GM12878 (cell line): ENCODE measurements at places on chromosomes 12 and 14.

- no peak for DNase-seq
Observed at GRCh38 chr12:109440851-109441490, 36.1 kb downstream of the KCTD10 start.

GRCh38 chr14:68983191-68983590 is 4.1 kb upstream of the ACTN1 start:
- no peak for DNase-seq

DNA sequence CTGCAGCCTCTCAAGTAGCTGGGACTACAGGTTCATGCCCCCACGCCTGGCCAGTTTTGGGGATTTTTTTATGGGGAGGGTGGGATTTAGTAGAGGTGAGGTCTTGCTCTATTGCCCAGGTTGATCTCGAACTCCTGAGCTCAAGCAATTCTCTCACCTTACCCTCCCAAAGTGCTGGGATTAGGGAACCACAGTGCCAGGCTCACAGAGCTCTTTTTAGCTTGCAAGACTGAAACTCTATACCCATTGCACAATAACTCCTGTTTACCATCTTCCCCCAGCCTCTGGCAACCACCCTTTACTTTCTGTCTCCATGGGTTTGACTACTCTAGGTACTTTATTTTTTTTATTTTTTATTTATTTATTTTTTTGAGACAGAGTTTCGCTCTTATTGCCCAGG is 25.7 kb upstream of the CDK17 start:
- DNase-seq: no peak

DNA sequence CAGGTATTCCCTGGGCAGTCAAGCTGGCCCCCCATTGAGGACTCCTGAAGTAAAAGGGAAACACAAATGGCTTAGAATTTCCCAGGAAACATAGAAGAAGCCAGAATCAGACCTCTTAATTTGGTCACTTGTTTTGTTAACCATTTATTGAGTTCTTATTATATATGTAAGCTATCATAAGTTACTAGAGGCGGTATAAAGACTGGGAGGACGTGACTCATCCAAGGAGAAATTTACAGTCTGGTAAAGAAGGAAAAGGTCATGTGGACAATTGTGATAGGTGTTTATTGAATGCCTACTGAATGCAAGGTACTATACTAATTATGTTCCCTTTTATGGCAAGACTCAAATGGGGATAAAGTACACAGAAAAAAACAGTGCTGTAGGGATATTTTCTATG is 146.7 kb downstream of the DYRK2 start:
- no peak for DNase-seq

- no peak for DNase-seq
Observed at GRCh38 chr14:94548999-94549985, 11.9 kb upstream of the SERPINA4 start.

GRCh38 chr14:97538749-97539410 is 741.7 kb downstream of the VRK1 start:
- DNase-seq: no peak

DNA sequence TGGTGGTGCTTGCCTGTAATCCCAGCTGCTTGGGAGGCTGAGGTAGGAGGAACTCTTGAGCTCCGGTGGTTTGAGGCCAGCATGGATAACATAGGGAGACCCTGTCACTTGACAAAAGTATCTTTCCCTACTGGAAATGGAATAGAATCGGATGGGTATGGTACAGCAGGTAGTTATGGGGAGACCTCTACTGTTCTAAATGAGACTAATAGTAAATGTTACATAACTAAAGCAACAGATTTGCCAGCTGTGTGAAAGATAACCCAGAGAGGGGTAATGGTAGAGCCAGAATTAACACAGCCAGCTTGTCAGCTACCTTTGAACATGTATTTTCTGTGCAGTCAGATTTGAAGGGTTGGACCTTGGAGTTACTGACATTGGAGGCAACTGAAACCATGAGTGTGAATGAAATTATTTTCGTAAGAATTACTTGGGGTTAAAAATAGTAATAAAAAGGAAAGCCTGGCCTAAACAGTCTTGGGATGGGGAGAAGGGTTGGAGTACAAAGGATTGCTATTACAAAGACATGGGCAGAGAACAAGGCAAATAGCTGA is 21.7 kb upstream of the NUP107 start:
- no peak for DNase-seq

- no peak for DNase-seq
Observed at GRCh38 chr12:109768901-109769670, 55.5 kb downstream of the FAM222A start.

DNA sequence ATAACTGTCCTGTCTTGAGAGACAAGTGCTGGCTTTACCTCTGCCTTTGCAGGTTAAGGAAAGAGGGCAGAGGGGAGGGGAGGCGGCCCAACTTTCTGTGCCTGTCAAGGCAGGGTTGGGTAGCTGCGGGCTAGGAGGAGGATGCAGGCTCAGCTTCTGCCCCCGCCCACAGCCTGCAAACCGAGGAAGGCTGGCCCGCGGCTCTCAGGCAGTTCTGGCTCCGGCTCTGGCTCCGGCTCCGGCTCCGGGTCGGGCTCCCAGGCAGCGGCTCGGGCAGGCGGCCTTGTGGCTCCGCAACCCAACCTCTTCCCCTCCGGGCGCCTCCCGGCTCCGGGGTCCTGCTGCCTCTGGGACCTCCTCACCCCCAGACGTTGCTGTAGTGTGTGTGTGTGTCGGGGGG is 92.9 kb downstream of the TMEM30B start:
- no peak for DNase-seq

DNA sequence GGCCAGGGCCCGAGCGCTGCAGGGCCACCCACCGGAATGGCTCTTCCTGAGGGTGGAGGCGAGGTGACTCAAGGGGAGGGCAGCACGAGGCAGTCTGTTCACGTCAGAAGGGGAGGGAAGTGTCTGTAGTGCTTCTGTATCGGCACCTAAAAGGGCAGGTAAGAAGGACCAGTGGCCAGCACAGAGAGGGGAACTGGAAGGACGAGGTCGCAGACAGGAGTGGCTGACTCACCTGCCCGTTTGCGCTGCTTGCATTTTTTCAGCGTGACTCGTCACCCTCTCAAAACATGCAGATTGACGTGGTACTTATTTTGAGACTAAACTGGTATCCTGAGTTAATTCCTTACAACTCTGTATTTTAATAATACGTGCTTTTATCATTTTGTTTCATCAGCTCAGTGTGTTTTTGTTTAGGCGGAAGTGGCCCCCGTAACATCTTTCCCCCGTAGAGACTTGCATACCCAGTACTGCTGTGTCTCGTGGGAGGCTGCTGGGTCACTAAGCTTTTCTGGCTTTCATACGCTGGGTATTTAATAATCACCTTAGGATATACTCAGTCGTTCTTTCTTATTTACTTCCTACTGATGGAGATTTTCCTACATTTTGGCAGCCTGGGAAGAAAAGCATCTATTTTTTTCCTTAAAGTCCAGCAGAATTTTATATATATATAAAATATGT is 26.4 kb downstream of the SFSWAP start:
- no peak for DNase-seq

GRCh38 chr14:69904246-69904645 is 25.0 kb downstream of the SMOC1 start:
- no peak for DNase-seq

DNA sequence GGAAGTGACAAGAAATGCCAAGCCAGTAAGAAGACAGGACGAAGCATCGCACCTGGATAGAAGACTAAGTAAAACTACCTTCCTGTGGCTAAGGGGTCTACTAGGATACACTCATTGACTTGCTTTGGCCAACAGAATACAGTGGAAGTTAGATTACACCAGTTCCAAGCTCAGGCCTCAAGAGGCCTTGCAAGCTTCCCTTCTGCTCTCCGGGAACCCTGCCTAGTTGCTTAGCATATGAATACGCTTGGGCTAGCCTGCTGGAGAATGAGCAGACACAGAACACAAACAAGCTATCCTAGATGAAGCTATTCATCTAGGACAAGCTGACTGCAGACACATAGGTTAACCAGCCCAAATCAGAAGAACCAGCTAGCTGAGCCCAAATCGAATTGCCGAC is 97.0 kb downstream of the DPF3 start:
- no peak for DNase-seq

DNA sequence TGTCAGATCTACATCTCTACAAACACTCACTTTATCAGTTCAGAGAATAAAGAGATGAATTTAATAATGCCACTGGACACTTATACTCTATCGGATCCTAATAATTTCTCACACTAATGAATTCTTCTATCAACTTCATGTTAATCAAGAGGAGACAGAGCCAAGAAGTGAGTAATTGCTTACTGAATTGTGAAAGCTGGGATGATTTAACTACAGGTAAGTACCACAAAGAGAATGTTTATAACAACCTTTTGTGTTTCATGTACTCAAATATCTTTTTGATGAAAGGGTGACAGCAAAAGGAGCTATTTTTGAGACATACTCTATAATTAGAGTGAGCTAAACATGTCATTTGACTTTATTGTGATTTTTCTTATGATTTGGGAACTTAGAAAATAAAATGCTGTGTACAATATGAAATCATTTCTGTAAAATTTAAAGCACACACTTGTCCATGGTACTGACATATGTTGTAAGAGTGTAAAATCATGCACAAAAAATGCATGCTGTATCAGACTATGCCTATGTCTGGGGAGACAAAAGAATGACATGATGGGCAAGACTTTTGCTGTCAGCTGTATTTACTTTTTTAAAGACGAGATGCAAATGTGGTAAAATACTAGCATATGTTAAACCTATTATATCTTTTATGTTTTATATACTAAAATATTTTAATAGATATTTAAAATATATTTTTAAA is 361.2 kb downstream of the CCER1 start:
- no peak for DNase-seq

- no peak for DNase-seq
Observed at GRCh38 chr14:68902357-68902756, 76.7 kb downstream of the ACTN1 start.

- no peak for DNase-seq
Observed at GRCh38 chr12:52622349-52622748, 4.0 kb upstream of the KRT73 start.

GRCh38 chr12:41983856-41984255 is 160.8 kb downstream of the GXYLT1 start:
- DNase-seq: no peak

GRCh38 chr12:109539508-109539907 is 33.8 kb downstream of the MMAB start:
- DNase-seq: no peak

DNA sequence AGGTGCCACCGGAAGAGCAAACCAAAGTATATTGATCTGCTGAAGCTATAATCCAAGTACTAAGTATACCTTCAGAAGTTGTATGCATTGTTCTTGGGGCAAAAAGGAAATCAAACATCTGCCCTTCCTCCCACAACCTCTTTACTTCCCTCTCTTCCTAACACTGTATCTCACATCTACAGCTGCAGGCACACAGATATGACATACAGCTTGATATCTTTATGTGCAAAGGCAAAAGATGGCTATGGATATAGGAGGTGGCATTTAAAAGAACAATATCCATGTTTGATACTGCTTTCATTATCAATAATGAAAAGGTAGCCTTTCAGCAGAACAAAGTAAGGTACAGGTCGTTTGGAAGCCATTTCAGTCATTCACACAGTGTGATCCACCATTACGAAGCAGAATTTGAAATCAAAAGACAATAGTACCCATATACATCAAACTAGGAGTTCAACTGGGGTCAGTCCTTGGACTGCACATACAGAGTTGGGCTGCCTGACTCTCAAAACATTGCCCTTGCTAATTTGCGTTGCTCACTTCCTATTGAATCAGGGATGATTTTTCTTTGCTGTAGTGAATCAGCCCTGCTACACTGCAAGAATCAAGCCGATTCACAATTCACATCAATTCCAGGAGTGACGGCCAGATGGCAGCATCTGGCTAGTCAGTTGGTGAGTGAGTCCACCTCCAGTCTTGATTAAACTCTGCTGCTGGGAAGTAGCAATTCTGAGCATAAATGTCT is 8.9 kb downstream of the ANG start:
- DNase-seq: no peak

DNA sequence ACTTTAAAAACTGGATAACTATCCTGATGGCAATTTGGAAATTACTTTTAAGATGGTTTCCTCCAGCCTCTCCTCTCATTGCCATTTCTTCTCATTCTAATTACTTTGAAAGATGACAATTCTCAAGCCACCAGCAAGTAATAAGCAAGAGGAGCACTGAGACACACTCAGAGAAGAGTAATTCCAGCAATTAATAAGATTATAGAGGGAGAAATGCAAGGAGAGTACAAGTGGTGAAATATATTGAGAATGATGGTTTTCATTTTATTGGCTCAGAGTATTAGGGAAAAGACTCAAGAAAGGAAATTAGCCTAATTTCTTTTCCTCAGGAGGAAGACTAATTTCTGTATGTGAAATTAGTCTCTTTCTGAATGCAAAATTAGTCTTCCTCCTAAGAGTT is 20.5 kb upstream of the MSRB3 start:
- no peak for DNase-seq

GRCh38 chr14:67680121-67680602 is 5.7 kb upstream of the VTI1B start:
- peak; percentile 90 for DNase-seq

DNA sequence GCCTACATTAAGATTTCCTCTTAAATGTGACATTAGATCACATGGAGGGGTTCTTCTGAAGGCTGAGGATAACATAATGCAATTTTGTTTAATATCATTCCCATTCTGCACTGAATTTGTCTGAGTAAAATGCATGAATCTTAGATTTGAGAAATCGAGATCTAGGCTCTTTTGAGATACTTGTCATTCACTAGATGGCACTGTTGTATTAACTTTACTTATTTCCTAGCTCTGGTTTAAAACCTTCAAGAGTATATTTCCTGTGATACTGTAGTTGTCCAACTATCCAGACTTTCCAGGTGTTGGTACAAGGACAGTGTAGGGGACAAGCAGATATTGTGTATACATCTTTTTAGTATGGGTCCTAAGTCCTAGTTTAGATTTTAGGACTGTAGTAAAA is 91.7 kb upstream of the SEL1L start:
- no peak for DNase-seq

DNA sequence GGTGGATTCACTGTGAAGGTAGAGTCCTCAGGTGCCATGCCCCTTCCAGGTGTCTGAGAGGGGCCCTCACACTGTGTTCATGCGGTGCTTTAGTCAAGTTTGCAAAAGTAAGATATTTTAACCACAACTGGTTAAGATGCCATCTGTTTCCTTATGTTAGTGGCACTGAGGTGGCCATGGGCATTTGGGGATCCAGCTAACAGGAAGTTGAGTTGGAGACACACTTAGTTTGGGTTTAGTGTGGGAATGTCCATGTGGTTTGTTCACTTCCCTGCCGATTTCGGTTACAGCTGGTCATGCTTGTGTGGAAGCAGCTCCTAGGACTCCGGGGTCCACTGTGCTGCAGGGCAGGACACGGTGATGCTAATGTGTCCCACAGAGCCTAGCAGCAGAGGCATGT is 17.3 kb upstream of the ABHD12B start:
- no peak for DNase-seq

- DNase-seq: no peak
Observed at GRCh38 chr14:104953097-104953496, 25.1 kb downstream of the AHNAK2 start.

- DNase-seq: peak; percentile 54
Observed at GRCh38 chr12:1534748-1535147, 59.6 kb downstream of the FBXL14 start.

DNA sequence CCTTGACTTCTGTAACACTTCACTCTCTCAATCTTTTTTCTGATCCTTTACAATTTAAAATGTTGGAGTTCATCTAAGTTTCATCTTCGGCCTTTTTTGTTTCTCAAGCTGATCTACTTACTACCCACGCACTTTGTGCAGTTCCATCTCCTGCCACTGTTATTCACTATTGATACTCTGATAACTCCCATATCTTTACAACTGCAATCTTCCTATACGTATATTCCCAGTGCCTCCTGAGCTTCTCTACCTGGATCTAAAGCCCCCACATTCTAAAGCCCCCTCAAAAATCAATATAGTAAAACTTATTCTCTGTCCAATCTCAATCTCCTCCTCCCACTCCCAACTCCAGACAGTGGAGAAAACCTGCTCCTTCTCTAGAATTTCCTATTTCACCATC is 5.9 kb downstream of the ATG2B start:
- no peak for DNase-seq
